ENCODE measurements at places on chromosomes 2 and 18. TPM values are rescaled to one million over a fixed set of nuclear protein-coding genes. Genes with fewer than 3 reads are reported as not detected.
A peak's percentile ranks its signal among the peaks of the same experiment; 100 is the strongest.

FSHR gene
- total RNA-seq = not detected

ADAM23 gene
- total RNA-seq = 3.9 TPM

GRCh38 chr2:182831101-182831500 lies 35.3 kb downstream of the FRZB start:
- no peak for DNase-seq
- H3K36me3 ChIP-seq = no peaks in the 10 kb centered on the region
- no peaks in the 10 kb centered on the region for H3K4me1 ChIP-seq
- H3K27me3 ChIP-seq = peaks cover 2% of the 10 kb centered on the region

GRCh38 chr2:25054720-25055119 lies 12.8 kb downstream of the EFR3B start:
- H3K36me3 ChIP-seq = no peaks in the 10 kb centered on the region
- H3K4me1 ChIP-seq = no peaks in the 10 kb centered on the region
- H3K27ac ChIP-seq = no peak overlapping the region
- DNase-seq = peak; percentile 44
- H3K27me3 ChIP-seq = no peaks in the 10 kb centered on the region

EMILIN1 gene
- 26.5 TPM for total RNA-seq
